ENCODE measurements at places on chromosomes 1 and 21.

GRCh38 chr21:30426731-30427130 lies 1.0 kb upstream of the KRTAP13-3 start:
- DNase-seq: no peak
- no peak overlapping the region for H3K27ac ChIP-seq
- H3K4me1 ChIP-seq: no peaks in the 10 kb centered on the region
- H3K36me3 ChIP-seq: no peaks in the 10 kb centered on the region

- no peaks in the 10 kb centered on the region for H3K36me3 ChIP-seq
- H3K27ac ChIP-seq: peak overlapping the region; percentile 66
- no peak overlapping the region for H3K4me3 ChIP-seq
- peaks cover 66% of the 10 kb centered on the region for H3K4me1 ChIP-seq
- no peaks in the 10 kb centered on the region for H3K27me3 ChIP-seq
- no peak for DNase-seq
These were observed 39.9 kb downstream of the SIPA1L2 start for GRCh38 chr1:232589812-232590743.

DNA sequence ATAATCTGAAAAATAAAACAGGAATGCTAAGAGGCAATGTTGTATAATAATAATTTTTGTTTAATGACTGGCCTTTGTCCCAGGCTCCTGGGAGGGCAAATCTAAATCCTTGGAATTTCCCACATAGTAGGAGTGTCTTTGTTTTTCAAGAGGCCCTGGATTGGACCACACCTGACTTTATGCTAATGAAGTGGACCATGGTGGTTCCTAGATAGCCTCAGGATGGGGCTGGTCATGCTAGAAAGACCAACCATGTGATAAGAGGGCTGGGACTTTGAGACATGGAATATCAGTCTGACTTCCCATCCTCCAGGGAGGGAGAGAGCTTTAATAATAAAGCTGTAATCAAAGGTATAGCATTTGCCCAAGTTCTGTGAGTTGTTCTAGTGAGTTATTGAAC lies 138.2 kb upstream of the RAB4A start:
- H3K27me3 ChIP-seq: no peaks in the 10 kb centered on the region
- no peaks in the 10 kb centered on the region for H3K36me3 ChIP-seq
- H3K4me3 ChIP-seq: no peak overlapping the region
- no peak overlapping the region for H3K27ac ChIP-seq
- no peak for DNase-seq

- H3K27ac ChIP-seq: no peak overlapping the region
- no peak for DNase-seq
- H3K27me3 ChIP-seq: no peaks in the 10 kb centered on the region
- H3K4me1 ChIP-seq: no peaks in the 10 kb centered on the region
- H3K36me3 ChIP-seq: no peaks in the 10 kb centered on the region
These were observed 126.7 kb upstream of the CACHD1 start for GRCh38 chr1:64343105-64343822.

GRCh38 chr1:45685308-45686014 lies 872 bp downstream of the GPBP1L1 start:
- DNase-seq: no peak
- H3K27ac ChIP-seq: peak overlapping the region; percentile 98
- H3K4me1 ChIP-seq: peaks cover 50% of the 10 kb centered on the region

DNA sequence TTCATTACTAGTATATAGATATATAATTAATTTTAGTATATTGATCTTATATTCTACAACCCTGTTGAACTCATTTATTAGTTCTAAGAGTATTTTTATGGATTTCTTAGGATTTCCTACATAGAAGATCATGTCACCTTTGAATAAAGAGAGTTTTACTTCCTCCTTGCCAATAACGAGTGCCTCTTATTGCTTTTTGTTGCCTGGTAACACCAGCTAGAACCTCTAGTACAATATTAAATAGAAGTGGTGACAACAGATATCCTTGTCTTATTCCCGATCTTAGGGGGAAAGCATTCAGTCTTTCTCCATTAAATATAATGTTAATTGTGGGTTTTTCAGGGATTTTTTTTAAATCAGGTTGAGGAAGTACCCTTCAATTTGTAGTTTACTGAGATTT lies 40.8 kb downstream of the WNT2B start:
- H3K27ac ChIP-seq: no peak overlapping the region
- H3K36me3 ChIP-seq: peaks cover 5% of the 10 kb centered on the region
- no peak for DNase-seq
- no peaks in the 10 kb centered on the region for H3K27me3 ChIP-seq
- H3K4me1 ChIP-seq: no peaks in the 10 kb centered on the region
- no peak overlapping the region for H3K4me3 ChIP-seq

DNA sequence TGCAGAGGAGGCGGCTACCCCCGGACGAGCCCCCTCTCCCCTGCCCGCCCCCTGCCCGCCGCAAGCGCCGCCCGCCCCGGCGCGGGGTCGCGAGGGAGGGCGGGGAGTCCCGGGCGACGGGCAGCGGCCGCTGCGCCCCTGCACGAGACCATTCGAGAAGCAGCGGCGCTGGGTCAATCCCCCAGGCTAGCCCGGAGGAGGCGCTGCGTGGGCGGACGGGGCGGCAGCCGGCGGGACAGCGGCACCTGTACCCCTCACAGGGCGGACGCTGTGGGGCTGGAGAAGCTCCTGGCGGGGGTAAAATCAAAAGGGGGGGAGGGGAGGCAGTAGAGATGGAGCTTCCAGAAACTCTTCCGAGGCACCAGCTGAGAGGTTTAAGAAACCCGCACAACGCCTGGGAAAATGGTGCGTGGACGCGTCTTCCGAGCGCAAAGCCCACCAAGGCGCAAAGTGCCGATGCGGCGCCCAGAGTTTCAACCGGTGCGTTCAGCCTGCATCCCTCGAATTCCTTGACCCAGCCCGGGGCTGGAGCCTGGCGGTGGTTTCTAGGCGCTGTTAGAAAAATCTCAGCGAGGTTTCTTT lies at the start of gene PLPPR5:
Gene PLPPR5 (minus strand): TSS at position 1 of the 582 bp plus-strand sequence. CDS start 190 bp downstream, outside the sequence.
- DNase-seq: no peak
- H3K27ac ChIP-seq: no peak within 1 kb of the TSS
- H3K4me3 ChIP-seq: peak within 1 kb of the TSS; percentile 43

DNA sequence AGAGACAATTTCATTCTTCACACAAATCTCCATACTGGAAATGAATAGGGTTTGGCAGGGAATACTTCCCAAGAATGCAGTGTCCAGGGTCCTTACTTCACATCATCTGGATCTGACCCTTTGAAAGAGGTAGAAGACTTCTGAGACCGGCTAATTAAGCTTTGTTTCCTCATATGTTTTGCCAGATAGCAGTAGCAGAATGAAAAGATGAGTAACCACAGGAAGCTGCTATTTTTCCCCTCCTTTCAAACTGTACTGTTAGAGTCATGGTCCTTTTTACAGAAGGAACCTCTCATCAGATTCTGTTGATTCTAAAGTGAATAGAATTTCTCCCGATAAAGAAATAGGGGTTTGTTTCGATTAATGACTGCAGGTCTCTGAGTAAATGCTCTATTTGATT lies 1.4 kb upstream of the OLFML3 start:
- peaks cover 17% of the 10 kb centered on the region for H3K36me3 ChIP-seq
- H3K4me1 ChIP-seq: peaks cover 43% of the 10 kb centered on the region
- H3K4me3 ChIP-seq: no peak overlapping the region
- no peak overlapping the region for H3K27ac ChIP-seq
- DNase-seq: no peak

DNA sequence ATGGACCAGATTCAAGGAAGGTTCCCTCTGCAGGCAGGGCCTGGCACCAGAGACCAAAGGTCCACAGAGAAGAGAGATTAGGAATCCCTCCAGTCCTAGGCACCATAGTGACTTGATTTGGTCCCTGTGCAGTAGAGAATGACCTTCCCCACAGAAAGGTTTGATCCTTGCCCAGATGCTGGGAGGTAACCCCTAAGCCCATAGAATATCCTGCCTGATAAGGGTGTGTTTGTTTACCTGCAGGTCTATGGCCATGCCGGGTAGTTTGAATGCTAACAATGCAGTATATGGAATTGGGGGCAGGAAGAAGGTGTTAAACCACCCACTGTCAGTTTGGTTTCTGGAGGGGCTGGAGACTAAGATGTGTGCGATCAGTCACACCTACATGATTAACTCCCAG lies 57.1 kb upstream of the NFASC start:
- H3K36me3 ChIP-seq: no peaks in the 10 kb centered on the region
- DNase-seq: no peak
- H3K4me1 ChIP-seq: no peaks in the 10 kb centered on the region
- H3K27ac ChIP-seq: peak overlapping the region; percentile 66
- H3K4me3 ChIP-seq: no peak overlapping the region
- H3K27me3 ChIP-seq: no peaks in the 10 kb centered on the region

- H3K27me3 ChIP-seq: no peaks in the 10 kb centered on the region
- peak within 1 kb of the TSS; percentile 99 for H3K27ac ChIP-seq
- DNase-seq: no peak
- H3K36me3 ChIP-seq: peaks cover 21% of the 10 kb centered on the region
These were observed at the start of gene RHOC for GRCh38 chr1:112706505-112707220. Gene RHOC, minus strand, starts transcription at chr1:112707127. Its CDS starts 3,328 bp downstream, at chr1:112703799.

DNA sequence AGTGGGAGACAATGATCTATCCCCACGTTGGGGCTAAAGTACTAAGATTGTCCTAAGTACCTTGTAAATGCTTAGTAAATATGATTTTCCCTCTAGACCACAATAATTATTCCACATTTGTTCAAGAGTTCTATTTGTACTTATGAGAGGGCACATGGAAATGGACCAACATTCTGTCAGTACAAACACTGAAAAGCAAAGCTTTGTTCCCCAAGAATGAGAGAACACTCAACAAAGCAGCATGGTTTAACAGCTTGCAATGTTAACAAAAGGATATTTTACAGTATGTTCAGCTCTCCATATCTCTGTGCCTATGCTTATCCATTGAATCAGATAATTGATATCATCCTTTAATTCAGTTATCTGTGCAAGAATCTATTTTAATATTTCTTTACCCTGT lies 35.4 kb downstream of the RBM11 start:
- no peak for DNase-seq
- H3K27me3 ChIP-seq: no peaks in the 10 kb centered on the region
- H3K36me3 ChIP-seq: no peaks in the 10 kb centered on the region
- H3K4me1 ChIP-seq: no peaks in the 10 kb centered on the region

DNA sequence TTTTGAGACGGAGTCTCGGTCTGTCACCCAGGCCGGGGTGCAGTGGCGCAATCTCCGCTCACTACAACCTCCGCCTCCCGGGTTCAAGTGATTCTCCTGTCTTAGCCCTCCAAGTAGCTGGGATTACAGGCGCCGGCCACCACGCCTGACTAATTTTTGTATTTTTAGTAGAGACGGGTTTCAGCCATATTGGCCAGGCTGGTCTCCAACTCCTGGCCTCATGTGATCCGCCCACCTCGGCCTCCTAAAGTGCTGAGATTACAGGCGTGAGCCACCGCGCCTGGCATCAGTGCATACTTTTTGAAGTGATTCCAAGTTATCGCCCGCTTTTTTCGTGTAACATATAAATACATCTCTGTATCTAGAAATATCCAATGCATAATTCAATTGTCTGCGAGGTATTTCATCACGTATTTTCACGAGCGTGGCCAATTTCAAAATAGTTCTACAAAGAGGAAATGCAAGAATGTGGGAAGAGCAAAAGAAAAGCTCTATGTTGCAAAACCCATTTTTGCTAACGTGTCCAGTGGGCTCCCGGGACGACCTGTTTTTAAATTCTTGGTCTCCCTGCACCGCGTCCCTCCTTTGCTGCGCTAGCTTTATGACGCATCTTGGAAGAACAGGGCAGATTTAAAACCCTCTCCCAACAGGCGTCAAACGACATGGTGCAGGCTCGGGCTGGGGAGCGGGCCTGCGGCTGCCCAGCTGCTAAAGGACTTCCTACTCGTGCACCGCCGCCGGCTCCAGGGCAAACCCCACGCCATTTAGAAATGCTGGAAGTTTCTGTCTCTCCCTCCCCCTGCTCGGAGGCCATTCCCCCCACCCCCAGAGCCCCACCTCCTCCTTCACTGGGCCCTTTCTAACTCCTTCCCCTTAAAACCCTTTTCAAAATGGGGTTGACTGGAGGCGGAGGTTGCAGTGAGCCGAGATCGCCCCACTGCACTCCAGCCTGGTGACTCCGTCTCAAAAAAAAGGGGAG lies 923 bp upstream of the IFNGR2 start:
- no peaks in the 10 kb centered on the region for H3K36me3 ChIP-seq
- H3K4me1 ChIP-seq: peaks cover 27% of the 10 kb centered on the region
- no peaks in the 10 kb centered on the region for H3K27me3 ChIP-seq
- H3K4me3 ChIP-seq: peak overlapping the region; percentile 92
- DNase-seq: peak; percentile 84

DNA sequence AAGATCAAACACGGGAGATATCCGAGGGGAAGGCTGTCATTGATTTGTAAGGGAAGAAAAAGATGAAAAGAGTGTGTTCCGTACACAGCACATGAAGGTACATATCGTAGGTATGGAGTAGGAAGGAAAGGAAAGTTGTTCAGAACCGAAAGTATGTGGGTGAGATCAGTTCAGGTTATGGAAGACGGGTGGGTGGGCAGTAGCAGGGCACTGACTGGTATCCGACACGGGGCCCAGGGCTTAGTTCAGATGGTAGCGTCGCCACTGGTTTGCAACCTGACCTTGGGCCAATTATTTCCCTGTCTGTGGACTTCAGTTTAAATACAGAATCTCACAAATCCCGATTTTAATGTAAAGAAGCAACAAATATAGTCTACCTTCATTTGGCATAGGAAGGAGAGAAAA lies 27.8 kb upstream of the A3GALT2 start:
- H3K27ac ChIP-seq: peak overlapping the region; percentile 99
- H3K4me3 ChIP-seq: peak overlapping the region; percentile 98
- H3K36me3 ChIP-seq: peaks cover 8% of the 10 kb centered on the region
- peak; percentile 54 for DNase-seq
- H3K27me3 ChIP-seq: no peaks in the 10 kb centered on the region

DNA sequence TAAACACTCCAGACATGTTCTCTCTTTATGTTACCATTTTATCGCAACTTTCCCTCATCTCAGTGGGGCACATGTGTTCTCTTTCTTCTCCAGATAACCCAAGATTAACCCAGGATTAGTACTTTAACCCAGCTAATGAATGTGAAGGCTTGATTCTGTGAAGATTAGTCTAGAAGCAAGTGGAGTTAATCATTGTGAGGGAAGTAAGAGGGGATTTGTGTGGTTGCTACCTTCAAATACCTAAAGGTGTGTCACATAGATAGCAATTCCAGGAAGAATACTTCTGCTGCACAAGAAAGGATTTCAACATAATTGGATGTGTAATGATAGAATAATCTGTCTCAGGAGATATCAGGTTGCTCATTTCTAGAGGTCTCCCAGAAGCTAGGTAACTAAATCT lies 327.1 kb downstream of the PBX1 start:
- no peaks in the 10 kb centered on the region for H3K4me1 ChIP-seq
- no peaks in the 10 kb centered on the region for H3K27me3 ChIP-seq
- H3K36me3 ChIP-seq: no peaks in the 10 kb centered on the region
- no peak for DNase-seq
- H3K4me3 ChIP-seq: no peak overlapping the region
- no peak overlapping the region for H3K27ac ChIP-seq
